ENCODE measurements at places on chromosomes 3 and 15. TPM values are rescaled to one million over a fixed set of nuclear protein-coding genes. Genes with fewer than 3 reads are reported as not detected.

DNA sequence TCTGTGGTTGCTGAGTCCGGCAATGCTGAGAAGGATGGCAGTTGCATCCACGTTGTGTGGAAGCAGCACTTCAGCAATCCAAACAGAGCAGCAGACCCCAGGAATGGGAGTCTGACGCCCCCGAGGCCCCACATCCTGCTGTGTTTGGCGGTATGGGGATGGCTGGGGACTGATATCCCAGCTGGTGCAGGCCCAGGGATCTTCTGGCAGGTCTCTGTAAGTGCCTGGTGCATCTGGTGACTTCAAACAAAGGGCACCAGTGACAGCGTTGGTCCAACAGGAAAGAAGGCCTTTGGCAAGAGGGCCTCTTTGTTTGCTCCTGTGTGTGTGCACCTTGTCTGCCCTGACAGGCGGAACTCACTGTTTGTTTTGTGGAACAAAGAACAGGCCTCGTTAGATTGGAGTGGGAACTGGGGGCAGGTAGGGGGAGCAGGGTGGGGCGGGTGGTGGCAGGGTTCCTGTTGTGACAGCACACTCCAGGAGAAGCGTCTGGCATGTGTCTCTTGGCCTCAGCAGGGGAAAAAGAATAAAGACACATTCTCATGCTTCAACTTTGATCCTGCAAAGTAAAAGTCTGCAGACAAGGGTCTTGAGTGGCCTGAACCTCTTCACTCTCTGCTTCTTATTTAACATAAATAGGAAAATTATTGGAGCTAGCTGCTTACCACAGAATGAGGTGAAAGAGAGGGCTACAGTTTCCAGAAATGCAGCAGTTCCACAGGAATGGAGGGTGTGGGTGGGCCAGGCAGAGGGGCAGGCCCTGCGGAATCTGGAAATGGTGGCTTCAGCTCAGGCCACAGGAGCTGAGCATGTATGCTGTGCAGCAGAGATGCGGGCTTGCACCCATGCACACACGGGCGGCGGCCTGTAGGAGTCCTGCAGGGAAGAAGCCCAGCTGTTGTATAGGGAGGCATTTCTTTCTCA lies 94.5 kb upstream of the MYZAP start:
- peak; percentile 66 for DNase-seq

Gene SEC11A
- total RNA-seq = 146 TPM

Gene RARB
- 0.54 TPM for total RNA-seq

GRCh38 chr3:117217760-117218316 lies 508.3 kb downstream of the TUSC7 start:
- DNase-seq = no peak

GRCh38 chr3:124504332-124505059 lies 225.8 kb upstream of the UMPS start:
- DNase-seq = no peak

Gene CYP1A2
- total RNA-seq = not detected

All from colonic mucosa (tissue), 4 donors.